ENCODE measurements at places on chromosomes 5 and 9.

- no peak for DNase-seq
Observed at GRCh38 chr9:69549310-69550202, 122.6 kb downstream of the APBA1 start.

DNA sequence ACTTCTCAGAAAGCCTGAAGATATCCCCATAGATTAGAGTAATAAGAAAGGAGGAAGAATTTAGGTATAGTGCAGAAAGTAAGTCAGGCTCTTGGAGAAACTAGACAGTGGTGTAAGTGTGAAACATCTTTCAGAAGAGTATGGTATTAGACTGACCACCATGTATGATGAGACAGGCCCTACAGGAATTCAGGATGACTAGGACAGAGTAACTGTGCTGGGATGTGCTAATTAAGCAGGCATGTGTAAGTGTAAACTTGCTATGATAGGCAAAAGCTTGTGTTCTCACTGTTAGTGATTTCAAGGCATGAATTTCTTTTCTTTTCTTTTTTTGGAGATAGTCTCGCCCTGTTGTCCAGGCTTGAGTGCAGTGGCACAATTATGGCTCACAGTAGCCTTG, 70.8 kb downstream of the RAB24 start:
- DNase-seq = no peak

DNA sequence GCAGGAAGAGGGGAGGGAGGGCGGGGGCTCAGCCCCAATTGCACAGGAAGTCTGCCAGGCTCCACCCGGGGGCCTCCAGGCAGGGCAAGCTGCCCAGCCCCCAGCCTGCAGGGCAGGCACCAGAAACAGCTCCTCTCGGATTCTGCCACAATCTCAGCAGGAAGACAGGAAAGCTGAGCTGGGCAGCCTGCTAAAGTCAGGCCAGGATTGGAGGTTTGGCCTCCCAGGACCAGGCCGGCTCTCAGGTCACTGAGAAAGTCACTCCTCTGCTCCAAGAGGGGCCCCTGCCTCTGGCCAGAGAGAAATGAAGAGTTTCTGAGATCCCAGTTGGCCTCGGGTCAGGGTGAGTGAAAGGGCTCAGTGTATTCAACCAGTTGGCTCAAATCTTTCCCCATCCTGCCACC, 54.6 kb upstream of the STXBP1 start:
- no peak for DNase-seq

GRCh38 chr5:42301349-42301748, 121.9 kb upstream of the GHR start:
- no peak for DNase-seq

DNA sequence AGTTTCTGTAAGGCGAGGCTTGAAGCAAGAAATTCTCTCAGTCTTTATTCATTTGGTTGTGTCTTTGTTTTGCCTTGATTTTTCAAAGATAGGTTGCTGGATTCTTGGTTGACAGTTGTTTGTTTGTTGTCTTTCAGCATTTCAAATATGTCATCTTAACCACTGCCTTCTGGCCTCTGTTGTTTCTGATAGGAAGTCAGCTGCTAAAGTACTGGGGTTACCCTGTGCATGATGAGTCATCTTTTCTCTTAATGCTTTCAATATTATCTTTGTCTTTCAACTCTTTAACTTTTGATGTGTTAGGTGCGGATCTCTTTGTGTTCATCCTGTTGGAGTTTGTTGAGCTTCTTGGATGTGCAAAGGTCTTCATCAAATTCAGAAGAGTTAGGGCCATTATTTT, 1571.3 kb downstream of the MAT2B start:
- DNase-seq = no peak

DNA sequence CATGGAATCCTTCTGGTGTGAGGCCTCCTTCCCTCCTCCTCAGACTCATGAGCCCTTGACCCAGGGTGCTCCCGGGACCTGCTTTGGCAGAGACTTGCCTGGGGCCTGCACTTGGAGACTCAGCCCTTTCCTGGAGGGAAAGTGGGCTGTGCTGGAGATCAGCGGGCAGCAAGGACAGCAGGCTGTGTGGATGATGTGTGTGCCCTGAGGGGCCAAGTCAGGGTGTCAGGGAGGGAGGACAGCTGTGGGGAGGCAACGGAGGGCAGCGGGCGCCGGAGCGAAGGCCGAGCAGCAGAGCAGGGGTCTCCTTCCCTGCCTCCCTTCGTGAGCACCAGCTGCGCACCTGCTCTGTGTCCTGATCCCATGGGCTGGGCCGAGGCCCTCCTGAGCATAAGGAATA, 6.1 kb upstream of the CSF2 start:
- DNase-seq = no peak

- DNase-seq = no peak
Observed at GRCh38 chr5:94983861-94984535, 300.9 kb downstream of the MCTP1 start.

- no peak for DNase-seq
Observed at GRCh38 chr9:109806506-109807115, 26.6 kb downstream of the PALM2AKAP2 start.

DNA sequence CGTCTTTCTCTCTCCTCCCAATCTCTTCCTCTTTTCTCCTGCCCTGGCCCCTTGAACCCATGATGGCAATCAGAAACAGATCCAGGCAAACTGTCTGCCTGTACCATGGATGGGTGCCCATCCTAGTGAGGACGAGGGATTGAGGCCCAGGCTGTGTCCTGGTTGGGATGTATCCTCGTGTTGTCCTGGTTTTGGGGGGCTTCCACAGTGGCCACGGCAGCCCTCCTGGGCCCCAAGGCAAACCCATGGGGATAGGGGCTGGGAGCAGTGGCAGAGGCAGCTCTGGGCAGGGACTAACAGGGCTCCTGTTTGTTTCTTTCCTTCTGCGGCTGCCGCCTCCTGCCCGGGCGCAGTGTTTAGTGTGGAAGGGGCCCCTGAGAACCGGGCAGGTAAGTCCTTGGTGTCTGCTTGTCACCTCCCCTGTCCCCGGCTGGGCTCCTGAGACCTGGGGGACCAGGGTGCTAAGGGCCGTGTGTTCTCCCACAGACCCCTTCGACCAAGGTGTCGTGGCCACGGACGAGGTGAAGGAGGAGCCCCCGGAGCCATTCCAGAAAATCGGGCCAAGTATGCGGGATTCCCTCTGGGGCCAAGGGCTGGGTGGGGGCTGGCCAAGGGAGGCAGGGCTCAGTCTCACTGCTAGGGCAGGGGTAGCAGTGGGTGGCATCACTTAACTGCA, 70.0 kb downstream of the AMBP start:
- no peak for DNase-seq

DNA sequence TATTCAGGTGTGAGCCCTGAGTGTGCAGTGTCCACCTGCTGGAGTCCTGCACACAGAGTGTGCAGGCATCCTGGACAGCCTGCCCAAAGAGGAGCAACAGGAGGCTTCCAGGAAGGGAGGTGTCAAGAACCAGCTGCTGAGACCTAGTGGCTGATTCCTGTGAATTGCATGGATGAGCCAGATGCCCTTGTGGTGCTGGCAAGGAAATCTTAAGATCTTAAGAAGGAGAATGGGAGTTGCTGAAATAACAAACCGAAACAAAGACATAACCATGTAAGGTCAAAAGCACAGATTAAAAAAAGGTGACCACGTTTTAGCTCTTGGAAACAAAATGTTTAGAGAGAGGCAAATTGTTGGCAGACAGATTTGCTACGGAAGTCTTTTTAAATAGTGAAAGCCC, 29.3 kb upstream of the RPS23 start:
- DNase-seq = no peak

- no peak for DNase-seq
Observed at GRCh38 chr5:33343676-33344327, 97.0 kb upstream of the TARS1 start.

- DNase-seq = no peak
Observed at GRCh38 chr9:106976772-106977171, 113.8 kb downstream of the ZNF462 start.

DNA sequence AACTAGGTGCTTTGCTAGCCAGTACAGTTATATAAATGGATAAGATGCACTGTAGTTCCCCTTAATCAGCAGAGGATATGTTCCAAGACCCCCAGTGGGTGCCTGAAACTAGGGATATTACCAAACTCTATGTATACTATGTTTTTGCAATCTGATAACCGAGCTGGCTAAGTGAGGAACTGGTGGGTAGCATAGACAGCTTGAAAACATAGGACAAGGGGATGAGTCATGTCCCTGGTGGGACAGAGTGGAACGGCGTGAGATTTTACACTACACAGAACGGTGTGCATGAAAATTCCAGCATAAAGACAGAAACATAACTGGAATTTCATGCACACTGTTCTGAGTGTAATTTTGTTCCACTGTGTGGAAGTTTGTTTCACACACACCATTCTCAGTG, 86.9 kb downstream of the BASP1 start:
- DNase-seq = no peak

GRCh38 chr9:110329639-110330230, 7.9 kb downstream of the TXNDC8 start:
- peak; percentile 47 for DNase-seq

GRCh38 chr5:144198386-144198785, 27.7 kb downstream of the KCTD16 start:
- peak; percentile 84 for DNase-seq

DNA sequence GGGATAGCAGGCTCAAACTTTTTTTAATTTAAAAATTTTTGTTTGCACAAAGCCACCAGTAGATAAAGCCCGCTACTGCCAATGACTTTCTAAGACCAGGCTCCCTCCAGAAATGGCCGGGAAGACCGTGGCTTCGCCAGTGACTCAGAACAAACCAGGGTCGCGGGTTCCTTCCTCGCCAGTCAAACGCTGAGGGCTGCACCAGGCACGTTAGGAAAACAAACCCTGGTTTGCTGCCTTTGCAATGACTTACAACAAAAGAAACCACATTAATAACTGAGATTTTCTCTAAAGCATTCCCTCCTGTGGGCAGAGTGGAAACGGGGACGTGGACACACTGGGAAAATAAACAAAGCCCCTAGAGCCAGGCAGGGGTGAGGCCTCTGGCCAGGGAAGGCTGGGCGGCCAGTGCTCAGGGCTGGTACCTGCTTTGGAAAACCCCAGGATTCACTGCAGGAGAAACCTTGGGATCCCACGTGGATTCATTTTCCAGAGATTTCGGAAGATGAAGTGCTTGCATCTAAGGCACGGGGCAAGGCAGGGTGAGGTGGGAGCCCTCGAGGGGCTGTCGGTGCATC, 3.8 kb downstream of the PRRX2 start:
- no peak for DNase-seq

DNA sequence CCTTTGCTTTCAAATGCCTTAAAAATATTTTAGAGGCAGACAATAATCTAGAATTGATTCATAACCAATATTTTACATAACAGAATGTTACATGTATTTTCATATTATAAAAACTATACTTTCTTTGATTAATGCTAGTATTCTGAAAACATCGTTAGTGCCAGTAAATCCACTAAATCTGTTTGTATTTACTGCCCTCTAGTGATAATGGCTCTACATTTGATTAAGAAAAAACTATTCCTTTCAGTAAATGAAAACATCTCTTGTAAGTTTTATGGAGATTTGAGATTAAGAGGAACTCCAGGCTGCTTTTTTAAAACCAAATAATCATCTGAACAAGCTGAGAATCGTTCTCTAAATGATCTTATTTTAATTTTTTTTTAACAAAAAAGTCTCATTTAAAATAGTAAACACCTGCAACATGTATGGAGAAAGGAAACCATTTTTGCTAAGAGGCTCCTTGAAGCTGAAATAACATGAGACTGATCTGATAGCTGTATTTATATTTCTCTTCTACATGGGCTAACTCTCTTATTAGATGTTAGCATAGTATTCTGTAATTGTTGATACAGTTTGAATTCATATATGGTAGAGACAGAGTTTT, 424.7 kb downstream of the RAB3C start:
- peak; percentile 32 for DNase-seq

DNA sequence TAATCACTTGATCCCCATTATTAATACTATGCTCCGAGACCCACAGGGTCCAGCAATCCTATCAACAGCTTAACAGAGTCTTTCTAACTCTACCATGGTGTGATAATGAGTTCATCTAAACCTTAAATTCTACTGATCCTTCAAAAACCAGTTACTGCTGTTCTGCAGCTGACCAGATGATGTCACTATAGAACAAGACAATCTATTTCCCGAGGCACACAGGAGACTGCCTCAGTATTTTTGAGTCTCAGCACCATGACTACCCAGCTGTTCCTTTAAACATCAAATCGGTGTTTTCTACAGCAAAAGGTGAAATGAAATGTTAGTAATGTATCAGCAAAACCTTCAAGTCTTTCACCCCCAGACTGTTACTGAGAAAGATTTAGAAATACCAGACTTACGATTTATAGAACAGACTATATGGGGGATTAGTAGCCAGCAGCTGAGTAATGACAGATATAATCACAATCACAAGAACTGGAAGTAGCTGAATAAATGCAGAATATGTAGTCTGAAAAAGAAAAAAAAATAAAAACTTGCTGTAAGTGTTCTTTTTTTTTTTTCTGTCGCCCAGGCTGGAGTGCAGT, 16.9 kb downstream of the DNAJC18 start:
- peak; percentile 82 for DNase-seq

DNA sequence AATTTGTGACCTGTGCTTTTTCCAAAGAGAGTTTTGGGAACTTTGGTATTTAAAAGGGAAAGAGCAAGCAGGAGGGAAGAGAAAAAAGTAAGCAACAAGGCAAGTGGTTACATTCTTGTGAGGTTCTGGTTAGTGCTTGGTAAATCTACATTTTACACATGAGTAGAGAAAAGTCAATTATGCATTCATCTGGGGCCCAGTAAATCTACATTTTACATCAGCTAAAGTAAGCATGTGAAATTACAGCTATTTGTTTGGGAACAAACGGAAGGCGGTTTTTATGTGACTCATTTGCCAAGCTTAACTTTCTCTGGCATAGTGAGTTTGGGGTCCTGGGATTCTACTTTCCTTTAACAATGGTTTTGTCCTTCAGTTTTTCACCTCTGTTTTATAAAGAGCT, 102.2 kb downstream of the SNX18 start:
- DNase-seq = no peak

GRCh38 chr5:16644301-16644889, 27.6 kb upstream of the RETREG1 start:
- DNase-seq = no peak

DNA sequence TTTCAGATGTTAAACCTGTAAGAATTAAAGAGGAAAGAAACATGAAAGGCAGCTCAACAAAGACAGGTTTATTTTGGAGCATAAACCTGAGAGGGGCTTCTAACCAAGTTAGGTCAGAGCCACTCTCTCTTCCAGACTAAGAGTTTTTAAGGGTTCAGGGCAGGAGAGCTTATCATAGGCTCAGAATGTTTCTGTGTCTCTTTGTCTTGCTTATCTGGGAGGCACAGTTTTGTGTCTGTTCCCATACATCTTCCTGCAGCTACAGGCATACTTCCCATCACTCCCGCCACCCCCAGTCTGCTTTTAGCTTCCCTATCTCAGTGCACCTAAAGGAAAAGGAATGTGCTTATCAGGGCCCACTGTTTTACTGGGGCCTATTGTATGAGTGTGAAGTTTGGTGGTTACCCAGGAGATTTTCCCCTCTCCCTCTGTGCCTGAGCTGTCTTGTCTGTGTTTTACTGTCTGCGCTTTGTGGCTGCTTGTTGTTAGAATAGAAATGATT, 21.9 kb downstream of the CD14 start:
- no peak for DNase-seq

DNA sequence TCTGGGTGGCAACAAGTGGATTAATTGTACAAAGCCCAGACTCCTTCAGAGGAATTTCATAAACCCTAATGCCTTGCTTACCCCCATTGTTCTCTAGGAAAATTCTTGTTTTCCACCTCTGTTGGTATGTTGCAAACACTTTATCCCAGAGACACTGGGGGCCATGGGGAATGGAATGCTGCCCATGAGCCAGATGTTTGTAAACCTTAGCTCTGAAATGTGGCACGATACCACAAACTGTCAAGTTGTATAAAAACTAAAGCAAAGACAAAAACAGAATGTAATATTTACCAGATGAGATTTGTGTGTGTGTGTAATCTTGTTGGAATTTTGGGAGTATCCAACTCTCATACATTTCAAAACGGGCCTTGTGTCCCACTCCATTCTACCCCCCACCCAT, 465.0 kb downstream of the EBF1 start:
- DNase-seq = no peak

All from NCI-H2029 treated with DMSO at 0.1 percent for 48 hours (cell line).